ENCODE measurements at places on chromosomes 11 and 22.

DNA sequence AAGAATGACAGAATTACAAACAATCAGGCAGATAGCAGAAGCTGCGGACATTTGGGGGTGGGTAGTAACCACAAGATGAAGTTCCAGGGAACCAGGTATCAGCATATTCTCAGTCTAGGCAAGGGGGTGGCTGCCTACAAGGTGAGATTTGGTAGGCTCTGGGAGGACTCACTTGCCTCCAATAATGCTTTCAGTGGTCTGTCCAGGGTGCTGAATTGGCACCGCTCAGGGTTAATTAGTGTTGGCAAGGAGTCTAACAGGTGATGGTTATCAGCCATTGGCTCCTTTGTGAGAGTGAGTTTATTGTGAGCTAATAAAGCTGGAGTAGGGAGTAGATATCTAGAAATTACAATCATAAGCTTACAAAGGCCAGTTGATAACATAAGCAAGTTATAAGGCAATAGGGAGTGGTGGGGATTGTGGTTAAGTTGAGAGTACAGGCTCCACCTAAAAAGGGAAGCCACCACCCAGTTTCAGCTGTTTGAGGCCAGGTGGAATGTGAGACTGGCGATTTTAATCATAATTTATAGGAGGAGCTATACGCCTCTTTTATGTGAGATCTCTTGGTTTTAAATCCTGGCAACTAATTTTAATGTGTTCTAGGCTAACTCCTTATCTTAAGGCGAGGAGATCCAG, 320.5 kb downstream of the MIAT start:
- no peak for DNase-seq

DNA sequence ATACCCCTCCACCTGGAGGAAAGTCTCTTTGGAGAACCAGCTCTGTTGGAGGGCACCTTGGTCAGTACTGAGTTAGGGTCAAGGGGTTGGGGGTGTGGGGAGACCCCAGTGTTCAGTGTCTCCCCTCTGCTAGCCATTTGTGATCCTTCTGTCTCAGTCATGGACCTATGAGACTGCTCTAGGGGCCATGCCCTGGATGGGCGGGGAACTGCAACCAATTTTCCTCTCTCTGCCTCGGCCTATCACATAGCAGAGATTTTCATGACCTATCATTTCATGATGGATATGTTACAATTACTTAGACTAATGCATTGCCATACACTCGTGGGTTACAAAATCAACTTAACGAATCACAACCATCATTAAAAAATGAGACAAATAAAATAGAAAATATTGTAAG, 7.4 kb downstream of the OTOG start:
- DNase-seq = no peak

DNA sequence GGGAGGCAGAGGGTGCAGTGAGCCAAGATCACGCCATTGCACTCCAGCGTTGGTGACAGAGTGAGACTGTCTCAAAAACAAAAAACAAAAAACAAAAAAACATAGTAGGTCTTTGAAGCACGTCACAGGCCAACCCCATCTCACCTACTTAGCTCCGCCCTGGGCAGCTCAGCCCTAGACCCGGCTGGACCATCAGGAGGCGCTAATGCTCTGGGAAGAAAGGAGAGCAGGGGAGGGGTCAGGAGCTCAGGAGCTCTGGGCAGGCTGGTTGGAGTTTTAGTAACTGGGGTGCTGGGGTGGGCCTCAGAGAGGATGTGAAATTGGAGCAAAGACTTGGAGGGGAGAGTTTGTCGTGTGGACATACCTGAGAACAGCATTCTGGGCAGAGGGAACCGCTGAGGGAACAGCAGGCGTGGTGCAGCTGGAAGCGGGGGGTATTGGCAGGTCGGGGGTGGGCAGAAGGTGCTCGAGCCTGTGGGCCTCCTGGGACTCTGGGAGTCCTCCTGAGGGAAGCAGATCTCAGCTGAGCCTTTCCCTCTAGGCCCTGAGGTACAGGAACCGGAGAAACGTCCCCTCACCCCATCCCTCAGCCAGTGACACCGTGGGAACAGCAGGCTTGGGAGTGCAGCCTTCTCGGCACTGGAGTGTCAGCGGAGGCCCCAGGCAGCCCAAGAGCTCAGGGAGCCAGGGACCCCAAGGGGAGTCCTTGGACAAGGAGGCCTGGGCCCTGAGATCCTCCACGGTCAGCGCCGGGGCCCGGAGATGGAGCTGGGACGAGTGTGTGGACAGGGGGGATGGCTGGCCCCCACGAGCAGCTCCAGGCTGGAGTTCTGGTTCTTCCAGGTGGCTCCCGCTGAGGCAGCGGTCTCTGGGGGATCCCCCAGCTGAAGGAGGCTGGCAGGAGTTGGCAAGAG, 2.2 kb upstream of the RPS6KA4 start:
- peak; percentile 65 for DNase-seq

DNA sequence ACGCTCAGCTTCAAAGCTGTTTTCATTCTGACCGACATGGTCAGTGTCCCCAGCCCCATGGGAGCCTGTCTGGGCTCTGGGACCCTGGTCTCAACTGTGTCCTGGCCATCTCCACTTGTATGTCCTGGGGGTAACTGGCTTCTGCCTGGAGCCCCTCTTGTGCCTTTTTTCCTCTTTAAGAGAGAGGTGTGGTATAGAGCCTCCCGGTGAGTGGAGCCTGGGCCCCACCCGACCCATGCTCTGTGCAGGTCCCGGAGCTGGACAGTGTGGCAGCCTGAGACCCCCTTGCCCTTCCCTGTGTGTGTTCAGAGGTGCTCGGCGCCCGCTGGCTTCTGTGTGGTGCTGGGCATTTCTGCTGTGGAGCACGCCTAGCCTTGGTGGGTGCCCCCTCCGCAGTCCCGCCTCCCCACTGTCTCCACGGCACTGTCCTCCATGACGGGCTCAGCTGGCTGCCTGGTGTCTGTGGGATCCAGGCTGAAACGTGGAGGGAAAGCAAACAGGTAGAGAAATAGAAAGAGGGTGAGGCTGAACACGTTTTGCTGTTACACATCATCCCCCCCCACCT, 74.9 kb downstream of the PARVB start:
- DNase-seq = no peak

GRCh38 chr11:132318421-132319157, 948.2 kb downstream of the NTM start:
- DNase-seq = no peak

DNA sequence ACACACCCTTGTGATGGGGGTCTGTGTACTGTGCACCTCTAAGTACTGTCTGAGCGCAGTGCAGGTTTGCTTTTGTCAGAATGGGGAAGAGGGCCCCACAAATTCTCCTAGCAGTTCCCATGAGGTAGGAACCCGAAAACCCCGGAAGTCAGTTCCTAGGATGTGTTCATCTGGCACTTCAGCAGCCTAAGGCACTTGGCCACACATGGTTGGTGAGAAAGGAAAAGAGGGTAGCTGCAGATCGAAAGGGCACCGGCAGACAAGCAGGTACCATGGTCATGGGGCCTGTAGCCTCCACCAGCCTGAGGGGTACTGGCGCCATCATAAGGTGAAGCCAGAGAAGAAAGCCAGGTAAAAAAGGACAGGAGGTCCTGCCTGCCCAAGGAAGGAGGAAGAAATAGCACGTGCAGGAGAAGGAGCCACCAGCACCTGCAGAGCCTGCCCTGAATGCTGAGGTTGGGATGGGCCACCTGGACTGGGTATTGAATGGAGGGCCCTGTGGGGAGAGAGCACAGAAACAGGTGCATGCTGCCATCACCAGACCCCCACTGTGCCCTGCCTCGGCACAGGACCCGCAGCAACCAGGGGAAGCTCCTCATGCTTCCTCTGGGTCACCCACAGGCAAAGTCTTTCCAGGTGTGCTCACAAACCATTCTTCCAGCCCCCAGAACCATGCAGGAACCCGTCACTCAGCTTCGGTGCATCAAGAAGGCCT, 8.1 kb upstream of the CASTOR1 start:
- no peak for DNase-seq

- DNase-seq = no peak
Measured at GRCh38 chr11:44037658-44037998, 10.2 kb upstream of the ACCSL start.
